Inflammatory macrophage treated with lipopolysaccharide for 1 hour (primary cell): ENCODE measurements at places on chromosomes 7 and 10.

GRCh38 chr7:158996214-158997109 lies 140.1 kb downstream of the DYNC2I1 start:
- DNase-seq = no peak

DNA sequence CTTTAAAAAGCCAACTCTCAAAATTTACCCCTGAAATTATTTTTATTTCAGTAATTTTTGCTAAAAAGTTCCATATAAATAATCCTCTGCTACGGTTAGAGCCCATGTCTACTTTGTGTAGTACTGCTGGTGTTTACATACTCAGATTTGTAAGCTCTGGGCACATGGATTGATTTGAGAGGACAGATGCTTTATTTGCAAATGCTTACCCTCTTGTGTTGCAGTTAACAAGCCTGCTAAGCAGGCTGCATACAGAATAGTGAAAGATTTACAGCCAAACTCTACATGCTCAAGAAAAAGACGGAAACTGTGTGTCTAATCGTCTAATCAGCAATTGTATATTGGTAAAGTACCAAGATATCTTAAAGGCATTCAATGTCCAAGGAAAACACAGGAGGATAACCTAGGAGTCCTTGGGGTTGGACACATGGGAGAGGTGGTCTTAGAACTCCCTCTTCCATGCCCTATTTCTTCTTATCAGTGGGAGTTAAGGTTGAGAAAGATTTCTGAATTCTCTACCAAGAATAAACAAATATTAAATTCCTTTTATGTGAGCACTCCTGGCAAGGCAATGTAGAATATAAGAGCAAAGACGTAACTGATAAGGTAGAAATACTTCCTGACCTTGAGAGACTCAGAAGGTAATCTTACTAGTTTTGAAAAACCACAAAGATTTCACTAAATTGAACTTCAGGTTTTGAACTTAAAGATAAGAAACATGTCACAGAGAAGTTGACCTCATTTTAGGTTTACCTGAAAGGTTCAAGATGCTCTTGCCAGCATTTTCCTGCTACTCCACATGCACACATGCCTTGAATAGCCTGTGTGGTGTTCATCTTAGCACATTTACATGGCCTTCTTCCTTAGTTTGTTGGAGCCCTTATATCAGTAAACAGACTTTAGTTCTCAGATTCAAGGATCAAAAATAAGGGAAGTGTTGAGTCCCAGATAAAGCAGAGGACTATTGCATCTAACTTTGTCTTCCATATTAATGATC lies 1216.5 kb downstream of the SORCS3 start:
- DNase-seq = no peak

- no peak for DNase-seq
Measured at GRCh38 chr7:130804220-130804619, 70.2 kb upstream of the KLF14 start.

GRCh38 chr10:129637010-129637409 lies 170.0 kb downstream of the MGMT start:
- DNase-seq = no peak

- no peak for DNase-seq
Measured at GRCh38 chr7:1499367-1500029, 4.7 kb downstream of the INTS1 start.

DNA sequence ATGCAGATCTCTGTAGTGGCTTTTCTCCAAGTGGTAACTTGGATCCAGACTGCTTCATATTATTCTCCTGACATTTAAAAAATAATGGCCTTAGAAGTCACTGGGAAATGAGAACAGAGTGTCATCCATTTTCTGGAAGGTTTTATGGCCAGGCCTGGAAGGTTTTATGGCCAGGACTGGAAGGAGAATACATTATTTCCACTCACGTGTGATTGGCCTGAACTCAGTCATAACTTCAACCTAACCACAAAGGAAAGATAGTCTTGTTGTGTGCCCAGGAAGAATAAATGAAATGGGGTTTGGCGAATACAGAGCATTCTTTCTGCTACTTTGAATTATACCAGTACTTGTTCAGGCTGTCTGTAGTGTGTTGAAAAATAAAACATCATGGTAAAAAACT lies 360.9 kb downstream of the GPAM start:
- DNase-seq = no peak

DNA sequence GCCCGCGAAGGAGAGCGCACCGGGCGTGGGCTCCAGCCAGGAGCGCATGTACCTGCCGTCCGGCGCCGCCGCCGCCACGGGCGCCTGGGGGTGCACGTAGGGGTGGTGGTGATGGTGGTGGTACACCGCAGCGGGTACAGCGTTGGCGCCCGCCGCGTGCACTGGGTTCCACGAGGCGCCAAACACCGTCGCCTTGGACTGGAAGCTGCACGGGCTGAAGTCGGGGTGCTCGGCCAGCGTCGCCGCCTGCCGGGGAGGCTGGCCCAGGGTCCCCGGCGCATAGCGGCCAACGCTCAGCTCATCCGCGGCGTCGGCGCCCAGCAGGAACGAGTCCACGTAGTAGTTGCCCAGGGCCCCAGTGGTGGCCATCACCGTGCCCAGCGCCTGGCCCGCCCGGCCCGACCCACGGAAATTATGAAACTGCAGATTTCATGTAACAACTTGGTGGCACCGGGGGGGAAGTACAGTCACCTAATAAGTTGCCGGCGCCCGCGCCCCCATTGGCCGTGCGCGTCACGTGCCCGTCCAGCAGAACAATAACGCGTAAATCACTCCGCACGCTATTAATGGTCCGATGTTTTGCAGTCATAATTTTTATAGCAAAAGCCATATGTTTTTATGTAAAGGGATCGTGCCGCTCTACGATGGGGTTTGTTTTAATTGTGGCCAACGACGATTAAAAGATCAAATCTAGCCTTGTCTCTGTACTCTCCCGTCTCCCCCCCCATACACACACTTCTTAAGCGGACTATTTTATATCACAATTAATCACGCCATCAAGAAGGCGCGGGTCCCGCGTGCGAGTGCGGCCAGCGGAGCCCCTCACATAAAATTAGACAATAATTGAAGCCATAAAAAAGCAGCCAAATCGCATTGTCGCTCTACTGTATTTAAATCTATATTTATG lies at the start of gene HOXA9:
TSS of gene HOXA9 (minus strand) at position 449 of the 907 bp plus-strand sequence. CDS start at position 369, 80 bp downstream.
- peak; percentile 83 for DNase-seq

GRCh38 chr10:122149561-122150505 lies 121.3 kb upstream of the BTBD16 start:
- DNase-seq = no peak

- DNase-seq = no peak
Measured at GRCh38 chr7:114590298-114590697, 175.7 kb downstream of the FOXP2 start.

DNA sequence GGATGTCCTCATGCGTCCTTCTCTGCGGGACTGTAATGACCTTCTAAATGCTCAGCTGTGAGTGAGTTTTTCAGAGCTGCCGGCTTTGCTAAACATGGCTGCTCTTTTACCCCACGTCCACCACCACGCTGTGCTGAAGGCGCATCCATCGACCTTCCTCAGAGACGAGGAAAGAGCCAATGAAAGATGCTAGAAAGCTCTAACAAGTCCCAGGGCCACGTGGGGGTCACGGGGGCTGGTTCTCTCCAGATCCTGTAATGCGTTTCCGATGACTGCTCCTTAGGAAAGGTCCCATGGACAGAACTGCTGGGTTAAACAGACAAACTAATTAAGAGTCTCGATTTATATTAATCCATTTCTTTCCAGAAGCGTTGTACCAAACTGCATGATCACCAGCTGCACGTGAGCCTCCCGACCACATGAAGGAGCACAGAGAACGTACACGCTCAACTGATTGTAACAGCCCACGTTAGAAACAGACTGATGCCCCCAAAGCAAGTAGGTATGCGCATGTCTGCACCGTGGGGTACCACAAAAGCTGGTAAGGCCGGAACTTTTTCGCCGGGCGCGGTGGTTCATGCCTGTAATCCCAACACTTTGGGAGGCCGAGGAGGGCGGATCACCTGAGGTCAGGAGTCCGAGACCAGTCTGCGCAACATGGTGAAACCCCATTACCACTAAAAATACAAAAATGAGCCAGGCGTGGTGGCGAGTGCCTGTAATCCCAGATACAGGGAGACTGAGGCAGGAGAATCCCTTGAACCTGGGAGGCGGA lies 109.6 kb downstream of the TCERG1L start:
- DNase-seq = no peak

DNA sequence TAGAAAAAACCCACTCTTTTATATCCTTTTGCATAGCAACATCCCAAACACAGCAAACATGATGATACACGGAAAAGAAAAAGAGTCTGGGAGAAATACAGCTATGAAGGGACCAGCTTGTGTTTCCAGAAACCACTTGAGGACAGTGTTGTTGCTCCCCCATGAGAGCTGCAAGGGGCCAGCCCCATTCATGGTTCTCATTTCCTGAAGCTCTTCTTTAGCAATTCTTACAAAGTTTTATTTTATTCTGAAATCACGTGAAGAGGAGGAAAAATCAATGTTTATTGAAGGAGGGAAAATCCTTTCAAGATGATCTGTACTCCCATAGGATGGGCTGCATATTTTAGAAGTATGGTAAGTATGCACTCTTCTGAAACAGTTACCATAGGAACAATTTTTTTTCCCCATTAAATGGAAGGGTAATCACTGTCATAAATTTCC lies 17.5 kb upstream of the PRTFDC1 start:
- DNase-seq = no peak
